ENCODE measurements at places on chromosomes 7 and 10.

DNA sequence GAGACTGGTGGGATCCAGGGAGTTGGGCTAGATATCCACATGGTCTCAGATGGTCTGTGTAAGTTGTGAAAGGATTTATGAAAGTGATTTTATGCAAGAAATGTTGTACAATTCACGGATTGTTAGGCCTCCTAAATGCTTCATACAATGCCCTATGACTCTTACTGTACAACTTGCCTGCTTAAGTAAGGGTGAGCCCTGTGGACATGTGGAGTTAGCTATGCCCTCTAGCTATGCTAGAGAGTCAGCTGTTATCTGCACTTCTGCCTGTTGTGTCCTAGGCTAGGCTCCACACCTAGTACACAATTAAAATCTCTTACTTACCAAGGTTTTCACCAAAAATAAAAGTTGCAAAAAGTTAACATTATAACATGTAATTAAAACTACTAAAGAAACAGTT lies 1.7 kb upstream of the CFAP43 start:
- DNase-seq = no peak

DNA sequence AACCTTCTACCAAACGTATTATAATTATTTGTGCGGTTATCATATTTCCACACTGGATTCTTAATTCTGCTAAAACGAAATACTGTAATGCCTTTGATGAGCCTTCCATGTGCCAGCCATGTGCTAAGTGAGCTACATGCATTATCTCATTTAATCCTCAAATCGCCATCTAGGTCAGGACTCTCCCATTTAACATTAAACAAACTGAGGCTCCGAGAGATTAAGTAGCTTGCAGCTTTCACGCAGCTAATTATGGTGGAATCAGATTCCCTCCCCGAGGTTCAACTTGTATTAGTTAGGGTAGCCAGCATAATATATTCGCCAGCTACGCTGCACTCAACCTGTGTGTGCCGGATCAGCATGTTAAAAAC lies 798 bp upstream of the TSPAN33 start:
- DNase-seq = no peak

GRCh38 chr10:86261470-86261869 lies 105.1 kb downstream of the GRID1 start:
- DNase-seq = no peak

- no peak for DNase-seq
Observed at GRCh38 chr10:83734278-83734677, 405.0 kb upstream of the GHITM start.

DNA sequence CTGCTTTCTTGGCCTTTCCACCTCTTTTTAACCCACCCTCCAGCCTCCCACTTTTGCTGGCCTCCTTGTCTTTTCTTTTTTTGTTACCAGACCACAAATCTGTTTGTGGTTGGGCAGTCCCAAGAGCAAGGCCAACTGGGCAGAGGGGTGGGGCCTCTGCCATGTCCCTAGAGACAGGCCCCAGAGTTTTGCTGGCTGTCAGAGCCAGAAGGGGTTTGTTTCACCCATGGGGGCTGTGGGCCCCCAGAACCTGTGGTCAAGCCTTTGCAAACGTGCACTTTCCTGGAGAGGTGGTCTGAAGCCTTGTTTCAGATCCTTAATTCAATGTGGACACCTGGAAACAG lies 10.3 kb downstream of the ZMIZ1 start:
- DNase-seq = no peak

DNA sequence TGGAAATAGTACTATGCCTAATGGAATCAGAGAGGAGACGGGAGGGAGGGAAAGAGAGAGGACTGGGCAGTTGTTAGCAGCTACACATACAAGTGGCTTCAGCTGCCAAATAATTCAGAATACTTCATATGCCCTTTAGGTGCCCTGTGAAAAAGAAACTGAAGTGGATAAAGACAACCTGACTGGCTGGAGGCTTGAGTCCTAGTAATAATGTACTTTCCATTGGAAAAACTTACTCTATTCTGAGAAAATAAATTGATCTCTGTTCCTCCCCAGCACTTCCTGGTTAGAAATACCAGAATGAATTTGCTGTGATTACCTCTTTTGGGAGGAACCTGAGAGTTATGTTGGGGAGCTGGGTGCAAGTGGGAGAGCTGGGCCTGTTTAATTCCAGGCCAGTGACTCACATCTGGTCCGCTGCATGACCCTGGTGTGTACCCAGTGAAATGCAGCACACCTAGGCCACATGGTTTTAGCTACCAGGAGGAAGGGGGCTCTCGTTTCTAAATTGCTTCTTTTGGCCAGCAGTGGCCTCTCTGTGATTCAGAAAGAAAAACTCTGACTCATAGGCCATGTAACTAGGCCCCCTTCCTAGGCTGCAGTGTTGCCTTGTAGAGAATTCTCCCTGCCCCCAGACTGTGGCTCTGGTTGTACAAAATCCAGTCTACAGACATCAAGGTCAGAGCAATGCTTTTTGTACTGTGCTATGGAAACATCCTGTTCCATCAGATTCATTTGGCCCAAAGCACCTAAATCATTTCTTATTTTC lies 6.5 kb downstream of the AGFG2 start:
- peak; percentile 86 for DNase-seq

DNA sequence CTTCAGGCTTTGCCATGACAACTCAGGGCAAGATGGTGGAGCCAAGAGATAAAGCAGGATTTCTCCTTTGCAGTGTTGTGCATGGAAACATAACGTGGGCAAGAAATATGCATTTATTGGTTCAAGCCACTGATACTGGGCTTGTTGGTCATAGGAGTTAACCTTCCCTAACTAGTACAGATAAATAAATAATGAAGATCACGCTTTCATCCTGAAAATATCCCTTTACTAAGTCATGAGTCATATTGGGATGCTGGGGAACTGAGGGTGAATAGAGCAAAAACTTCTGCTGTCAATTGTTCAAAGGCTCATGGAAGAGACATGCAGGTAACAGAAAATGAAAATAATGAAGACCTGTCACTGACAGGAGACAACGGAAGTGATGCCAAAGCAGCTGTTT lies 55.5 kb downstream of the TES start:
- peak; percentile 63 for DNase-seq

GRCh38 chr7:76332078-76332477 lies 26.7 kb downstream of the YWHAG start:
- no peak for DNase-seq

GRCh38 chr10:110641256-110641655 lies 2.9 kb upstream of the RBM20 start:
- peak; percentile 37 for DNase-seq

DNA sequence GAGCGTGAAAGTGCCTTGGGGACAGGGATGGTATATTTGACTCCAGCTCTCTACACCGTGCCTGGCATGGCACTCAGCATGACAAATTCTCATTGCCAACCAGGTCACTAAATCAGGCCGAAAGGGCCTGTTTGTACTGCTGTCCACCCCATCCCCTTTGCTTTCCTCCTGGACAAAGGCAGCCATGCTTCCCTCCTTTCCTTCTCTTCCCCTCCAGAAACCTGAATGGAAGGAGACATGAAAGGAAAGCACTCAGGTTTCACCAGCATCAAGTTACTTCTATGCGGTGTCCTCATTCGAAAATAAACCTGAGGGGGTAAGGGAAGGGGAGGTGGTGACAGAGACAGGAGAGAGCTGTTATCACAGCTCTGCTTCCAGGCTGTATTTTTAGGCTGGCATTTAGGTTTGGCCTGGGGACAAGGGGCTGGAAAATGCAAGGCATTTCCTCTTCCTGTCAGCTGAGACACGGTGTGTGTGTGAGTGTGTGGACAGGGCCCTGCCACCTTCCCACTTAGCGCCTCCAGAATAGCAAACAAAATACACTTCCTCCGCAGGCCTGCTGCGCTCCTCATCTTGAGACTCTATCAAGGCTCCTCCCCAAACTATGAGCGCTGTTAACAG lies 79.9 kb upstream of the COL13A1 start:
- peak; percentile 61 for DNase-seq

DNA sequence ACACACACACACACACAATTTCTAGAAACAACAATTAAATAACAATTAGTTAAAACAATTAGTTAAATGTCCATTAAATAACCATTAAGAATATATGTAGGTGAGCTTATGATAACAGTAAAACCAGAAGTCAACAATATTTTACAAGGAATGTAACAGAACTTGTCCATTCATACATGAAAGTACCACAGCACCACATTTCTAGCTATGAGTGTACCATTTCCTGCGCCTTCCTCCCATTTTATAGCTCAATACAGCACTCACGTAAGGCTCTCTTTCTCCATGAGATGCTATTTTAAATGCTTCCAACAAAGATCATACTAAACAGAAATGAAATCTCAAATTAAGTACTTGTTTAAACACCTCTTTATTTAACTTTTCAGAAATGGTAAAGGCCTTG lies 367.3 kb upstream of the ZWINT start:
- no peak for DNase-seq

GRCh38 chr7:152464312-152465118 lies 28.7 kb upstream of the KMT2C start:
- peak; percentile 72 for DNase-seq

DNA sequence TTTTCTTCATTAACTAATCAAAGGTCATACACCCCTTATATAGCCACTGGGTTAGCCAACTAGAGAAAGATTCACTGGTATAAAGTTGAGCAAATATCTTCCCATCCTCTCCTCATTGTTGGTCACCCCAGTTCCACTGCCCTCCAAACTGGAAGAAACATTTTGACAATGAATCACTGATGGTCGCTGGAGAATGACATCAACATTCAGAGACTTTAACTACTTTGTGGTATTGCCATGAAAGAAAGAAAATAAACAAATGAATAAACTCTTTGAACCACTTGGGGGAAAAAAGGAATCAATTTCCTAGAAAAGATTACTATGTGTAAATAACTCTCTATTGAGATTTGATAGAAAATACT lies 23.4 kb downstream of the HYCC1 start:
- DNase-seq = peak; percentile 85

GRCh38 chr10:118948786-118949185 lies 80.7 kb upstream of the NANOS1 start:
- DNase-seq = no peak

Data from IMR-90 (cell line).